ENCODE measurements at places on chromosomes 4 and X. TPM values are rescaled to one million over a fixed set of nuclear protein-coding genes. Genes with fewer than 3 reads are reported as not detected.

DNA sequence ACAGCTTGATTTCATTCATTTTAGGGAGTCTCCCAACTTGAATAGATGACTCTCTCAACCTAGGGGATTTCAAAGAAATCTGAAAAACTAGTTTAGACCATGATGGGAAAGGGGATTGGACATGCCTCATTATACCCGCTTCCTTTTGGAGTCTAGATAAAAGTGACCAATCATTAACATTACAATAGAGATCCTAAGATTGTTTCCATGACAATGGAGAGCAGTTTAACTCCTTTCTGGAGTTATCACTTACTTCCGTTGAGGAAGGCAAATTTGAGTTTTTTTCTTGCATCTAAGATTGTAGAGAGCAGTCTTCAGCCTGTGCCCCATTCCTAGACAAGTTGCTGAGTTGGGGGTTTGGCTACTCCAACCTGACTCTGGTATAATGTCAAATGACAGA lies 11.4 kb upstream of the IL15 start:
- DNase-seq = no peak

GRCh38 chrX:53159184-53159583 lies 65.2 kb downstream of the KANTR start:
- no peak for DNase-seq

GRCh38 chr4:103074744-103075434 lies 1.7 kb downstream of the SLC9B2 start:
- DNase-seq = no peak

GRCh38 chrX:48909703-48910294 lies 1.6 kb downstream of the SLC35A2 start:
- DNase-seq = no peak

Gene TEX11
- total RNA-seq = not detected

Gene C4orf54
- total RNA-seq = 0.17 TPM

Gene MAGEB17
- not detected for total RNA-seq

Gene GUCY2F
- 0.06 TPM for total RNA-seq

Gene TEC
- 0.24 TPM for total RNA-seq
